Kidney epithelial cell (primary cell): ENCODE measurements at places on chromosomes 6 and 20. TPM values are rescaled to one million over a fixed set of nuclear protein-coding genes. Genes with fewer than 3 reads are reported as not detected.
A peak's percentile ranks its signal among the peaks of the same experiment; 100 is the strongest.

- no peak for DNase-seq
Observed at GRCh38 chr20:49340161-49340966, 62.5 kb upstream of the ZNFX1 start.

- no peak for DNase-seq
Observed at GRCh38 chr20:8154638-8155037, 22.6 kb downstream of the PLCB1 start.

GRCh38 chr6:165971202-165971601, 196.4 kb downstream of the TBXT start:
- DNase-seq: no peak

- no peak for DNase-seq
Observed at GRCh38 chr6:143684486-143684885, 6.7 kb downstream of the PHACTR2 start.

GRCh38 chr6:166691746-166692145, 64.7 kb upstream of the RPS6KA2 start:
- no peak for DNase-seq

DNA sequence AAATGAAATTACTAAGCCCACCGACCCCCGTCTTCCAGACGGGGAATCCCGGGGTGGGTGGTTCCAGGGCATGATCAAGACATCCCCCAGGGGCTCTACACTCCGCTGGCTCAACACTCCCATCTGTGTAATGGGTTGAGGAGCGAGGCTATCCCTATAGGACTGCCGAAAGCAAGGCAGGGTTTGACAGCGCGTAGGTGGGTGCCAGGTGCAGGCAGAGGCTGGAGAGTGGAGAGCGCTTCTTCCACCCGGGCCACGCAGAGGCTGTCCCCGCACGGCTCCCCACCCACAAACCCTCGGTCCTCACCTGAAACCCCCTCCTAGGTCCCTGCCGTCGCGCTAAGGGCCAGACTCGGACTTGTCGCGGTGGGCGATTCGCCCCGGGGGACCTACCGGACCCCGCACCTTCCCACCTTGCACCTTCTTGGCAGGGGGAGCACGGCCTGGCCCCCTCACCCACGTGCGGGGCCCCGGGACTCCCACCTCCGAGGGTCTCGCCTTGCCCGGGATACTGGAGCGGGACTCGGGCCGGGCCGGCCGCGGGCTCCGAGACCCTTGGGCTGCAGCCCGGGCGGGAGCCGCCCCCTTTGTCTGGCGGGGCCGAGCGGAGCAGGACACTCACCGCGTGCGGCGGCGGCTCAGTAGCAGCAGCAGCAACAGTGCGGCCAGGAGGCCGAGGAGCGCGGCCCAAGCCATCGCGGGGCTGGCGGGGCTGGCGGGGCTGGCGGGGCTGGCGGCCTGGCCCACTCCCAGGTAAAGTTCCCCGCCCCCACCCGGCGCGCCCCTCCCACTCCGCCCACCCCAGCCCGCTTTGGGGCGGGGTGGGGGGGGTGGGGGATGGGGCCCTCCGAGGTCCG, at the start of gene PTGIS:
TSS of gene PTGIS (minus strand) at position 717 of the 857 bp plus-strand sequence. CDS start at position 696, 21 bp downstream.
- DNase-seq: no peak

GRCh38 chr6:53916804-53917463, 122.1 kb downstream of the LRRC1 start:
- no peak for DNase-seq

DNA sequence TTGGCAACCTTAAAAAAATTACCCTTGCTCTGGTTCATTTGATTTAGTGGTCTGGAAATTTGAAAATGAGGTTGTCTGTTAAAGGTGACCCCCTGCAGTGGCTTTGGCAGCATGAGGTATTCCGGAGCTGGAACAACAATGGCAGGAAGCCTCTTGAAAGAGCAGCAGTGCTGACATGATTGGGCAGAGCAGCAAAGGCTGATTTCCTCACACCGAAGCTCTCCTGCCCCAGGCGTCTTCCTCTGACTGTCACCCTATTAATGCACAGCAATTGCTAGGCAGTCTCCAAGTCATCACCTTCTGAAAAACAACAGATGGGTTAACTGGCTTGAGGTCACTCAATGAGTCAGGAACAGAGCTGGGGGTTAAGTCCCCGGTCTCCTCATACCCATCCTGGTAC, 241.8 kb upstream of the MMS22L start:
- DNase-seq: no peak

GRCh38 chr6:128532827-128533226, 12.4 kb upstream of the PTPRK start:
- no peak for DNase-seq

DNA sequence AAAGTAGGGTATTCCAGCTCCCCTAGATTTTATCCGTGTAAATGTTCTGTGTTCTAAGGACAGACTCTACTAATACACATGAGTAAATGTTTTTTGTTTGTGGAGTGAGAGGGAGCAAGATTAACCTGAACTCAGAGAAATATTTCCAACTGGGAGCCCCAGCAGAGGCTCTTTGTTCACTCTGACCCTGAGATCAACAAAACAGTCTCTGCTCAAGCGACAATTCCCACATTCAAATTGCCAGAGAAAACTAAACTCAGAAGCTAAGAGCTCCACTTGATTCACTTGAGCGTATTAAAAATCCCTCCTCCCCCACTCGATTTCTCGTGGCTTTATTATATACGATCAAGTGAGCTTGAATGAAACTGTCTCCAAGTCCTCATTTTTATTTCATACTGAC, 413.9 kb upstream of the JARID2 start:
- DNase-seq: no peak

DNA sequence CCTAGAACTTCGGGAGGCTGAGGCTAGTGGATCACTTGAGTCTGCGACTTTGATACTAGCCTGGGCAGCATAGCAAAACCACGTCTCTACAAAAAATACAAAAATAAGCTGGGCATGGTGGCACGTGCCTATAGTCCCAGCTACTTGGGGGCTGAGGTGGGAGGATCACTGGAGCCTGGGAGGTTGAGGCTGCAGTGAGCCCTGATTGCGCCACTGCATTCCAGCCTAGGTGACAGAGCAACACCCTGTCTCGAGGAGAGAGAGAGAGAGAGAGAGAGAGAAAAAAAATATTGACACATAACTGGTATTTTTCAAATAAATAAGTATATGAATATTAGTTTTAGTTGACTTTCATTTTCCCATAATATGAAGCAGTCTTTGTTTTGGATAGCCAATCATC, 222.2 kb downstream of the BTBD9 start:
- DNase-seq: no peak

DNA sequence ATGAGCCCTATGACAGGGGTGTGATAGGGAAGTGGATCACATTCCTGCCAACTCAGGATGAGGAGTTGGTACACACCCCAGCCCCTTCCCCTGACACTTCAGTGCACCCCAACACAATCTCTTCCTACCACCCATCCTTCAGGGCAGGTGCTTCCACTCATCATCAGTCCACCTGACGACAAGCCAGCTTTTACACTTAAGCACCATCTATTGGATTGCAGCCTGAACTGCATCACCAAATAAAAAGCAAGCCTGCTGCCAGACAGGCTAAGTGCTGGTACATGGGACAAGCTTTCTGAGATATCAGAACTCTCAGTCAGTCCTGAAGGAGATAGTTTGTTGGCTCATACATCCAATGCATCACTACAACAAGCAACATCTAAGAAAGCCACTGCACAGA, 69.0 kb upstream of the TMEM200A start:
- DNase-seq: no peak

DNA sequence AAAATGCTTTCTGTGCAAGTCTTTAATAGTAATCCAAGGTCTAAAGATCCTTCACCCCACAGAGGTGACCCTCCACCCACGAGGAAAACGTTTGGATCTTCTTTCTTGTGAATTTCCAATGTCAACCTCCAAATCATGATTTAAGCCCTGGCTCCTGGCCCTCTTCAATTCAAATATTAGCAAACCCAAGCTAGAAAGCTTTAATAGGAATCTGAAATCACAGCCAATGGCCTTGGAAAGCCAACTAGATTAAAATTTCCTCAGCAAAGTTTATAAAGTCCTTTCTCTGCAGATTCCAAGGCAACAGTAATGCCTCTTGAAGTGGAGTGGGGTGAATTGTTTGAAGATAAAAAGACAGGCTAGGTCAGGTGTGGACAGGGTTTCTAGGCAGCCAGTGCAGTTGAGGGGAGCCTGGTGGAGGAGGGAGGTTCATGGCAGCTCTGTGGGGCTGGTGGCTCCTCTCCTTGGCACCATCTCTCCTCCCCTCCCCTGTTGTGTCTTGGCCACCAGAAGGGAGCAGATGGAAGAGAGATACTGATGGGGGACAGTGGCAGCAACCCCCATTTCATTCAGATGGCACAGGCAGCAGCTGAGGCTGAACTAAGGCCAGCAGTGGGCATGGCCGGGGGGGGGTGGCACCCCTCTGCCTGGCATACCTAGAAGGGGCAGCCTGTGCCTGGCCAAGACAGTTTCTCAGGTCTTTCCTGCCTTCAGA, 12.0 kb upstream of the UQCC2 start:
- DNase-seq: no peak

- peak; percentile 9 for DNase-seq
Observed at GRCh38 chr6:160791981-160792418, 90.0 kb downstream of the PLG start.

DNA sequence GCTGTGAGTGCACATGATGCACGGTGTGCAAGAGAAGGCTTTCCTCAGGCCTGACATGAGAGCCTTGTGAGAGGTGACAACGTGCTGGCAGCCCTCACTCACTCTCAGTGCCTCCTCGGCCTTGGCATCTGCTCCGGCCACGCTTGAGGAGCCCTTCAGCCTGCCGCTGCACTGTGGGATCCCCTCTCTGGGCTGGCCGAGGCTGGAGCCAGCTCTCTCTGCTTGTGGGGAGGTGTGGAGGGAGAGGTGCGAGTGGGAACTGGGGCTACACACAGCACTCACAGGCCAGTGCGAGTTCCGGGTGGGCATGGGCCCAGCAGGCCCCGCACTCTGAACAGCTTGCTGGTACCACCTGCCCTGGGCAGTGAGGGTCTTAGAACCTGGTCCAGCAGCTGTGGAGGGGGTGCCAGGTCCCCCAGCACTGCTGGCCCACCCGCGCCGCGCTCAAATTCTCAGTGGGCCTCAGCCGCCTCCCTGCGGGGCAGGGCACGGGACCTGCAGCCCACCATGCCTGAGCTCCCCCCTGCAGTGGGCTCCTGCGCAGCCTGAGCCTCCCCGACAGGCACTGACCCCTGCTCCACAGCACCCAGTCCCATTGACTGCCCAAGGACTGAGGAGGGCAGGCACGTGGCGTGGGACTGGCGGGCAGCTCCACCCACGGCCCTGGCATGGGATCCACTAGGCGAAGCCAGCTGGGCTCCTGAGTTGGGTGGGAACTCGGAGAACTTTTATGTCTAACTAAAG, 74.9 kb upstream of the BMP5 start:
- DNase-seq: no peak

- DNase-seq: no peak
Observed at GRCh38 chr6:45477790-45478189, 100.1 kb upstream of the SUPT3H start.

DNA sequence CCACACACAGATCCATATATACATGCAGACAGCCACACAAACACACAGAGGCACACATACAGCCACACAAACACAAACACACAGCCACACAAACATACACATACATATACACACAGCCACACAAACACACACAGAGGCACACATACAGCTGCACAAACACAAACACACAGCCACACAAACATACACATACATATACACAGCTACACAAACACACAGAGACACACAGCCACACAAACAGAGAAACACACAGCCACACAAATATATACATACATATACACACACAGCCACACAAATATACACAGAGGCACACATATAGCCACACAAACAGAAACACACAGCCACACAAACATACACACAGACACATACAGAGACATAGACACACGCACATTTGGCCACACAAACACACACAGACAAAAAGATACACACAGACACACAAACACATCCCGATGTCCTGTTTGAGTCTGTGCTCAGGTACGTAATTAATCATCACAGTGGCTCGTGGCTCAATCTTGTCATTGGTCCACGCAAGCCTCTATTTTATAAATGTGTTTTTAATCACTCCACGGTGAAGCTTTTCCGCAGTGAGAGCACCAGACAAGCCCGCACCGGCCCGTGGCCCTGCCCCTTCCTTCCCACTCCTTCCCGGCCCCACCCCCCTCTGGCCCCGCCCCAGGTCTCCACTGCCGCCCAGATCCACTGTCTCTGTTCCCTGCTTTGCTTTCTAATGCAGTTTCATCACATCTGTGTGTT, 135.3 kb downstream of the CDH4 start:
- no peak for DNase-seq

GRCh38 chr20:8756410-8756809, 312.5 kb upstream of the PLCB4 start:
- peak; percentile 80 for DNase-seq

GRCh38 chr6:129645106-129645829, 64.7 kb downstream of the ARHGAP18 start:
- DNase-seq: no peak

DNA sequence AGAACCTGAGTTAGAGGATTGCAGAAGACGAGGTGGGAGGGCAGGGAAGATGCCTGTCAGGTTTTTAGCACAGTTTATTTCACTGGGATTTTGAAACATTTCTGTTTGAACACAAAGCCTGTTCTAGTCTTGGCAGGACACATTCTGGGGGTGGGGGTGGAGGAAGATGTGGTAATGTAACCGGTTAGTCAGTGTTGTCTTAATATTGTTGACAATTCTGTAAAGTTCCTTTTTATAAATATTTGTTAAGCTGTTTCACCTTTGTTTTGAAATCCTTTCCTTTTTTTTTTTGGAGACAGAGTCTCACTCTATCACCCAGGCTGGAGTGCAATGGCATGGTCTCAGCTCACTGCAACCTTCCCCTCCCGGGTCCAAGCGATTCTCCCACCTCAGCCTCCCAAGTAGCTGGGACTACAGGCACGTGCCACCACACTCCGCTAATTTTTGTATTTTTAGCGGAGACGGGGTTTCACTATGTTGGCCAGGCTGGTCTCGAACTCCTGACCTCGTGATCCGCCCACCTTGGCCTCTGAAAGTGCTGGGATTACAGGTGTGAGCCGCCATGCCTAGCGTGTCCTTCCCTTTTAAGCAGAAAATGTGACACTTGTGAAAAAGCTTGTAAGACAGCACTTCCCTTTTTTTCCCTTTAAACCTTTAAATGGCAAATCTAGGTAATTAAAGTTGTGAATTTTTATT, 20.2 kb downstream of the SLC9A8 start:
- DNase-seq: no peak

DNA sequence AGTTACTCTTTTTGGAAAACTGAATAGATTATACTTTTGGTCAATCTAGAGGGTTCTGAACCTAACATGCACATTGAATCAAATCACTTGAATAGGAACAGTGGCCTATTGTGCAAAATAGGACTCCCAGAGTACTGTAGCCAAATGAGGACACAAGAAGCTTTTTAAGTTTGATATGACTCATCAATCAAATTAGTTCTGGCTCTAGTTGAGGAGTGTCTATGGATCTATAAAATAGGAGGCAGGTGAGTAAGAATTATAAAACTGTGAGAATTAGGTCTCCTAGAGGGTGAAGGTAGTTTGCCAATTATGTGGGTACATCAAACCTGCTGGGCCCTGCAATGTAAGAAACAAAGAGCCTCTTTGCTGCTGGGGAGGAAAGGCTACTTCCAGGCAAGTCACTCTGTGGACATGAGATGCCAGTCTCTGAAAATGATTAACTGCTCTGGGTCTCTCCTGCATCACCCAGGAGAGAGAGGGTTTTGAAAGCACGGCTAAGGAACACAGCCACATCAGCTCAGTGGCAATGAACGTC, 112.3 kb downstream of the RCAN2 start:
- peak; percentile 7 for DNase-seq

GRCh38 chr6:115898246-115898645, 162.4 kb downstream of the FRK start:
- no peak for DNase-seq

RFX6 gene
- not detected in 2 replicates for total RNA-seq

BHLHE23 gene
- not detected in 2 replicates for total RNA-seq

PFDN4 gene
- 126 and 143 TPM in 2 replicates for total RNA-seq

PI3 gene
- total RNA-seq: not detected in 2 replicates

GRM1 gene
- total RNA-seq: under 0.01 TPM in 1 of 2 replicates, not detected in the other
